ENCODE measurements at places on chromosomes 12 and 14.

DNA sequence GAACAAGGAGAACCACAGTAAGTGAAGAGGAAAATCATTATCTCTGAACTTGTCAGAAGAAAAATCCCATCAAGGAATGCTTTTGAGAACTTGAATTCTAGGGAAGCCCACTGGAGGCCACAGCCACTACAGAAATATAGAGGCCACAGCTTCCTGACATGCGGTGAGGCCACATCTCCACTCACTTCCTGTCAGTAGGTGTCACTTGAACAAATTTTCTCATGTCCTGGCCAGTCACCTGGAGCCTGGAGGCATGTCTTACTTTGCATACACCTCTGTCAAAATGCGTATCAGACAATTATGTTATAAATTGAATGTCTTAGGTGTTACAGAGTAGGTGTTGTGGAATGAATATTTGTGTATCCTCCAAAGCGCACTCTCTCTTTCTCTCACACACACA, 370.3 kb downstream of the DAD1 start:
- DNase-seq: no peak

DNA sequence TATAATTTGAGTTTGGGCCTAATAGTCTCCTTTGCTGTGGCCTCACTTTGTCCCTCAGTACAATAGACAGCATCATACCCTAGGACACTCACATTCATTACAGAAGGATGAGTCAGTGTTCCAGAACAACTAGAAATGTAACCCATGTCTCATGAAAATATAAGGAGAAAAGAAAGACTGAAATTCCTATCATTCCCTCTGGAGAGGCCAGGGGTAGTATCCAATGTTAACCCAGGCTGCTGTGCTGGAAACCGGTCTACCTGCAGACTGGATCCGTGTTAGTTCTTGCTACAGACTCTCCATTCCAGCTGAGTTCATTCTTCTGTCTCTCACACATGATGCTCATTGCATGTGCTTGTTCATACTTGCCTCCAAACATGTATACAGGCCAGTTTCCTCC, 75.8 kb upstream of the HOXC13 start:
- DNase-seq: no peak

DNA sequence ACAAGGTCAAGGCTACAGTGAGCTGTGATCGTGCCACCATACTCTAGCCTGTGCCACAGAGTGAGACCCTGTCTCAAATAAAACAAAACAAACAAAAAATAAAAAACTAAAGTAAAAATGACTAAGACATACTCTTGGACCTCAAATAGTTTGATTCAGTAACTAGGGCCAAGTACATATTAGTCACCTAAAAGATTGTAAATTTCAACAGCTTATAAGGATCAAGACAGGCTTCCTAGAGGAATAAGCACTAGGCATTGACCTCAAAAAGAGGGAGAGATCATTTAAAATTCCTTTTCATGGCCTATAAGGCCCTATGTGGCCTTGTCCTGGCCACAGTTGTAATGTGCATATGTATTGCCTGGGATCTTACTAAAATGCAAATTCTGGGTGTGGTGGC, 46.0 kb upstream of the CHST11 start:
- no peak for DNase-seq

GRCh38 chr12:130764475-130765185, 48.5 kb upstream of the RIMBP2 start:
- no peak for DNase-seq

- no peak for DNase-seq
Observed at GRCh38 chr14:61670576-61670975, 24.7 kb upstream of the HIF1A start.

DNA sequence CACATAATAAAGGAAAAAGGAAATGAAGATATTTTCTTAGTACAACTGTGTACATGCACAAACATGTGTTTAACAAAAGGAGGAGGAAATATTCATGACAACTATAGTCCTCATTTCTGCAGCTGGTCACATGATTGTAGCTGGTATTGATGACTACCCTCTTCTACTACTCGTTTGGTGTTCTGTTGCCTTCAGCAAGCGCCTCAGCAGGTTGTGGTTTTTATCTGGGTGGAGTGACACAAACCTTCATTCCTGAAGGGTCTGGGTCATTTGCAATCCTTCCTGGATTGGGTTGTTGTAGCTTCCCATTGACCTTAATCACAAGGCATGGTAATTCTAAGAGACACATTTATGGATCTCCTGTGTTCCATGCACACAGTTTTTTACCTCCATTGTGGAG, 1009.9 kb upstream of the USP15 start:
- no peak for DNase-seq

- DNase-seq: no peak
Observed at GRCh38 chr14:88929656-88930436, 105.4 kb downstream of the TTC8 start.

GRCh38 chr12:3647504-3647903, 105.4 kb downstream of the CRACR2A start:
- DNase-seq: no peak

- no peak for DNase-seq
Observed at GRCh38 chr14:56211084-56211483, 92.9 kb downstream of the PELI2 start.

- DNase-seq: no peak
Observed at GRCh38 chr12:106380954-106381353, 23.4 kb downstream of the POLR3B start.

DNA sequence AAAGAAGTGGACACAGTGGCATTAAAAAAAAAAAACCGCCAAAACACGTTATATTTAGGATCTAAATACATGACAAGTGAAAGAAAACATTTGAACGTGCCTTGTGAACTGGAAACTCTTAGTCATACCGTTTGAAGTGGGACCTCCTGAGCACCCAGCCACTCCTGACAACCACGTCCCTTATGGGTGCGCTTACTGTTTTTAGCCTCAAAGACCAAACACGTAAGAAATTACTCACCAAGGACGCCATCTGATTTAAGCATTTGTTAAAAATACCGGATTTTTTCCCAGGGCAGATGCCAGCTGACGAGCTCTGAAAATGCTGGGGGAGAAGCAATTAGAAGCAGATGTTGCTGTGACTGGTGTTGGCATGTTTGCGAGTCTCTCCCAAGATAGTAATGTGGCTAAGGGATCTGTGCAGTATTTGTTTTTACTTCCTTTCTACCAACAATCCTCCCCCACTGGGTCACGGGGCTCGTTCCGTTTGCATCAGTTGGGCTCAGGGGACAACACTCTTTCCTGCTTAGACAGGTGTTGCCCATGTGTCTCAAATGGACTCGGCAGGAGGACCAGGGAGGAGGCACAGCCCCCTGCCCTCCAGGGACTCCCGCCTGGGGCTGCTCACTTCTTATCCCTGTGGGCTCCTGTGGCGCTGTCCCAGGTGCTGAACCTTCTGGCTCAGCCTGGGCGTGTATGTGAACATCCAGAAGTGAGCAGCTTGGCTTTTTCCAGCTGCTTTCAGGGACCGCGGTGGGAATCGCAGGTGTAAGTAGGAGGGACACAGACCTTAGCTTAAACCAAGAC, 101.0 kb downstream of the BEGAIN start:
- no peak for DNase-seq

DNA sequence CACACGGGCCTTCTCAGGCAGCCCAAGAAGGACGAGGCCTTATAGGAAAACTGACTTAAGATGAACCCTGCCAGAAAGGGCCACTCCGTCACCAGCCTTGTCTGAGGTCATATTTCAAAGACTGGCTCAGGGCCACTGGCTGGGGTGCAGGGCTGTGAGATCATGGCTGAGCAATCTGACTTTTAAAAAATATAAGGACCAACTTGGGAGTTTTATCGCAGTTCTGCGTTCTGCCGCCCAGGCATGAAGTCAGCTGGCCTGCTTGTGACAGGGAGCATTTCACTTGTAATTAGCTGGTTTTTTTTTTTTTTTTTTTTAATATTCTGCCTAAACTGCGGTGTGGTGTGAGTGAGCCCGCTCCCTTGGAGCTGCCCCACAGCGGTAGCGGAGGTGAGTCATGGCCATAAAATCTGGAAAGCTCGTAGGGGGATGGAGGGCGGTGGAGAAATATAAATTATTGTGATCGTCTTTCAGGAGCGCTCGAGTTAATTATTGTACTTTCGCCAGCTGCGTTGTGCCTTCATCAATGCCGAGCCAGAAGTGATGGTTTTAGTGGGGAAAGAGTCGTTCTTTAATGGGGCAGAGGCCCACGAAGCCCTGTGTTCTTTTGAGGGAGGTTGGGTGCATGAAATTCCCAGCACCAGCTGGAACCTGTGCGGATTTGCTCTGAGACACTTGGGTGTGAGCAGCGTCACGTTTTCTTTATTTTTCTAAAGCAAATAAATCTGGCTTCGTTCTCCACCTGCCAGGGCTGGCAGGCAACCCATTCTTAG, 231.9 kb downstream of the C12orf75 start:
- no peak for DNase-seq

DNA sequence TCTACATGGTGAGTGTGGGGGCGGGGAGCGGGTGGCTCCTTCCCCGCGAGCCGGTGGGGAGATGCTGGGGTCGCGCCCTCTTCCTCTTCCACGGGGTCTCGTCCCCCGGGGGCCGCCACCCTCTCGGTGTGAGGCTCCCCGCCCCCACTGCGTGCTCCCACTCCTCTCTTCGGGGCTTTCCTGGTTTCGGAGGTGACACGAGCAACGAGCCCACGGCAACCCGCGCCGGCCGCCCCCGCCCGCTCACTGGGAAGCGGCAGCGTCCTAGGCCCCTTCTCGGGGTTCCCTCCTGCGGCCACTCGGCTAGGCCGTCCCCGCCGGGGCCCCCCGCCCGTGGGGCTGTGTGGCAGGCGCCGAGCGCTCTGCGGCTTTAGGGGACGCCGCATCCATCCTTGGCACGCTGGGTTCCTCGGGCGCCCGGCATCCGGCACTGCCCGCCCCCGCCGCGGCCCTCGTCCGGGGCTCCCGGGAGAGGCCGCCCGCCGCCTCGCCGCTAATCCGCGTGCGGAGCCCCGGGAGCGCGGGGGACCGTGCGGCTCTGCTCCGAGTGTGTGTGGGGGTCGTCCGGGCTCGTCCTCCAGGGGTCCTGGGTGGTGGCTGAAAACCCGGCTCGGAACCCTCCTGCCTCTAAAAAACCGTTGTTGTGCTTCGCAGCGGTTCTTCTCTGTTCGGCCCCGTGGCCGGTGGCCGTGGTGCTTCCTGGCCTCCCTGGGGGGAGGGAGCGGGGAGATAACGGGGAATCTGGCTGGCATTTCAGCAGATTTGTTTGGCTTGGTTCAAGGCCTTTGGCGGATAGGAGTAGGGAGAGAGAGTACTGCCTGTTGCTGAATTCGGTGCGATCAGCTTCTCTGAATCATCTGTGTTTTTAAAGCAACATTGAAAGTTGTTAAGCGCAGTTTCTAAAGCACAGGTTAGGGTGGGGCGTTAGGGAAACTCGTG, 1.0 kb downstream of the PCNX1 start:
- DNase-seq: no peak

GRCh38 chr14:63573581-63573980, 30.4 kb upstream of the PPP2R5E start:
- no peak for DNase-seq

DNA sequence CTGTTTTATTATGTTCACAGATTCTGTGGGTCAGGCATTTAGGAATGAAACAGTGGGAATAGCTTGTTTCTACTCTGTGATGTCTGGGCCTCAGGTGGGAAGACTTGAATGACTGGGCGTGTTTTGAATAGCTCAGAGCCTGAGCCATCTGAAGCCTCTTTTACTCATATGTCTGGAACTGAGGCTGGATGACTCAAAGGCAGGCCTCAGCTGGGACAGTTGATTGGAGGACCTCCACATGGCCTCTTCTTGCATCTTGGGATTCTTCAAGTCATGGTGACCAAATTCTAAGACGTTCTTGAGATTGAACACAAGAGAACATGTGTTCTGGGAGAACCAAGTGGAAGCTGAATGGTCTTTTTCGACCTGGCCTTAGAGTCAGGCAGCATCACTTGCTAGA, 45.8 kb upstream of the TBX3 start:
- DNase-seq: no peak

DNA sequence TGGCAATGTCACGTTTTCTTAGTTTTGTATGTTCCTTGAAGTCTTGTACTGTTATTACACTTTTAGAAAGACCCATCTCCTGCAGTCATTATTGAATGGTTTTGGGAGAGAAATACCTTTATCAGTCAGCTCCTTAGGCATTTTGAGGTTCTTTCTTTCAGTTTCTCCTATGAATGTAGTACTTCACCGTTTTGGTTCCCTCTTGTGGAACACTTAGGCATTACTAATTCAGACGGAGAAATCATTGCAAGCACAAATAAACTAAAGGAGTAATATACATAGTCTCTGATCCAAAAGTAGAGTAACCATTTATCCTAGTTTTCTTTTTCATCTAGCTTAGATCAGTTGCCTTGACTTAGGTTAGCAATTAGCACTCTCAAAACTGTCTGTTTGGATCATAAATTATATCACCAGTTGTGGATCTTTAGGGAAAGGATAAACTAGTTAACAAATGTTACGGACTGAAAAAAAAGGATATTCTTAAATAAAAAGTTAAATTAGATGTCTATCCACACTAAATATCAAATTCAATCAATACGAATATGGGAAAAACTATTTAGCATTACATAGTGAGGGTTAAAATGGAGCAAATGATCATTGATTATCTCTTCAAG, 1538.3 kb upstream of the SEL1L start:
- DNase-seq: no peak

DNA sequence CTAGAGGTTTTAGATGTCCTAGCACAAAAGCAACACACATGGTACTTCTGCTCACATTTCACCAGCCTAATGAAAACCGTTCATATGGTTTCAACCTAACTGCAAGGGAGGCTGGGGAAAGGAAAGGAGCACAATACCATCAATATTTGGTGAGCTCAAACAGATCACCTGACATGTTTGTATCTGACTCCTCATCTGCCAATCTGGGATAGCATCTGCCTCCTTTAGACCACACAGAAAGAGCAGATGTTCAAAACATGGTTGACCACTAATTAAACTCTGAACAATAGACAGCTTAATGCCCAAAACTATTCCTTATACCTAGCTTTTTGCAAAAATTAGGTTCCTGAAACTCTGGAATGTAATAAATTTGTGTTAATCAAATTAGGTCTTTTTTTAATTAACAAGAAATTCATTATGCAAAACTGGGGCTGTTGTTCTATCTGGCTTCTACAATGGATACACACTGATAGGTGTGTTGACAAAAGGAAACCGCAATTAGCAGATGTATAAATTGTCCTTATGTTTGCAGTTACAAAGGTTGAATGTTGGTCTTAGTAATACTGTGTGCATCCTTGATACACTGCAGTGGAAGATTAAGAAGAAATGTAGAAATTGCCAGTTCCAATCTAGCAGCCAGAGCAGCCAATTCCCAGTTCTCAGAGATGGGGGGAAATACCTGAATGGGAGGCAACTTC, 89.3 kb downstream of the DUSP6 start:
- DNase-seq: no peak

GRCh38 chr14:76235628-76236027, 83.9 kb downstream of the GPATCH2L start:
- DNase-seq: no peak

DNA sequence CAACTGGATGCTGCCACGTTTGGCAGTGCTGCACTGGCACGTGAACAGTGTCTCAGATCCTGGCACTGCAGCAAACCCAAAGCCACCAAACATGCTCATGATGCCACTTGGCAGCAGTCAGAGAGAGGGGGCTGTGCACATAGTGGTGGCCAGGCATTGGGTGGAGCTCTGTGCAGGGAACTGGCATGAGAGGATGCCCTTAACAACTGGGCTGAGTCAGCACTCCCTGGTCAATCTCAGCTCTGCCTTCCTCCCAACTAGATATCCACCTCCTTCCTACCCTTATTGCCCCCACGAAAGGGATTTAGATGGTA, 37.0 kb downstream of the ZFHX2 start:
- no peak for DNase-seq

GRCh38 chr14:33561488-33562175, 389.2 kb downstream of the EGLN3 start:
- no peak for DNase-seq
